NAMALWA (cell line): ENCODE measurements at places on chromosomes 12 and 14.

- no peak for DNase-seq
Observed at GRCh38 chr12:510071-510825, 50.5 kb downstream of the B4GALNT3 start.

GRCh38 chr12:21558100-21558679 is 32.1 kb downstream of the SPX start:
- no peak for DNase-seq

GRCh38 chr12:15230137-15230536 is 8.9 kb upstream of the RERG start:
- DNase-seq: no peak

DNA sequence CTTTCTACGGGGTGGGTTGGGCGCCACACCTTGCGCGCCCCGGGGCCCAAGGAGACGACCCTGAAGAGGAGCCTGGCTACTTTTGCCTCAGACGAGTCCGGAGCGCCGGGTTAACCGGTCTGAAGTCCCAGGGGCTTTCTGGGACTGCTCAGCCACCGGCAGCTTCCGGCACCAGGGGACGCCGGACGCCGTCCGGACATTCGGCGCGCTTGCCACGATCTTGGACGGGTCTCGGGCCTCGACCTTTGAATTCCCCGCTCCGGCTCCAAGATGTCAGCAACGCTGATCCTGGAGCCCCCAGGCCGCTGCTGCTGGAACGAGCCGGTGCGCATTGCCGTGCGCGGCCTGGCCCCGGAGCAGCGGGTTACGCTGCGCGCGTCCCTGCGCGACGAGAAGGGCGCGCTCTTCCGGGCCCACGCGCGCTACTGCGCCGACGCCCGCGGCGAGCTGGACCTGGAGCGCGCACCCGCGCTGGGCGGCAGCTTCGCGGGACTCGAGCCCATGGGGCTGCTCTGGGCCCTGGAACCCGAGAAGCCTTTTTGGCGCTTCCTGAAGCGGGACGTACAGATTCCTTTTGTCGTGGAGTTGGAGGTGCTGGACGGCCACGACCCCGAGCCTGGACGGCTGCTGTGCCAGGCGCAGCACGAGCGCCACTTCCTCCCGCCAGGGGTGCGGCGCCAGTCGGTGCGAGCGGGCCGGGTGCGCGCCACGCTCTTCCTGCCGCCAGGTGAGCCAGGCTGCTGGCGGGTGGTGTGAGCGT is at the start of gene ACOT4:
TSS of gene ACOT4 (plus strand) at position 184 of the 760 bp plus-strand sequence. CDS start at position 271, 87 bp downstream.
- DNase-seq: no peak

DNA sequence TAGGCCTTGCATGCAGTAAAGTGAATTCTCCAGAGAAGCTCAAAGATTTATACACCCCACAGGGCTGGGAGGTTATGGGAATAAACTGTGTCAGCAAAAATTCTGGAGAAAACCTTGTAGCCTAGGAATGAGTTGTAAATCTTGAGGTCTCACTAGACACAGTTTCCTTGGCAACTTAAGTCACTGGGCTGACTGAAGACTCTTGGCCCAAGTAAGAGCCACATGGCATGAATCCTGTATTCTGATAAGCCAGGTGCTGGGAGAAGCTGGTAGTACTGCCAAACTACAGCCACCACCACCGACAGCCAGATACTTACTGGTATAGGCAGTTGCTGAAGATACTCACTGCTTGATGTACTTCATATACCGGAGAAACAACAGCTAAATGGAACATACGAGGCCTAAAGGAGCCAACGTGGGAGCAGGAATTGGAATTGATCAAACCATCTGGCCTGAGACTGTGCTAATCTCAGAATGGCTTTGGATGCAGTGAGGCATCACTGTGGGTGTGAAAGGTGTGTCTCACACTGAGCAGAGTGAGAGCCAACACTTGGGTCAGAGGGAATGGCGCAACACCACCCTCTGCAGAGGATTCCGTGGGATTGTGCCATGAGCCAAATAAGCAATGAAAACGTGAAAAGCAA is 102.8 kb upstream of the TMCC3 start:
- no peak for DNase-seq

DNA sequence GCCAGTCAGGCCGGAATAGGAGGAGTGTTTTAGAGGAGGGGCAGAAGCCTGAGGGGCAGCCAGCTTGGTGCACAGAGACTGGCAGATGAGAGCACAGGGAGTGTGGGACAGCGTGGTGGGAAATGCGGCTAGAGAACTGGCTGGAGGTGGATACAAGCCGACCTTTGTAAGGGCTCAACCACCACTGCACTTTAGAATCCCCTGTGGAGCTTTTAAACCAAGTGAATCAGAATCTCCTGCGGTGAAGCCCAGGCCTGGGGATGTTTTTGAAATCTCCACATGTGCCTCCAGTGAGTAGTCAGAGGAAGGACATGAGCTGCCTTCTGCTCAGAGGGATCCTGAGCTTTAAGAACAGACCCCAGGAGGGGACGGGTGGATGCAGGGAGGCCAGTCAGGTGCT is 10.9 kb upstream of the PCED1B start:
- no peak for DNase-seq
